ENCODE measurements at places on chromosomes 6 and 20.

DNA sequence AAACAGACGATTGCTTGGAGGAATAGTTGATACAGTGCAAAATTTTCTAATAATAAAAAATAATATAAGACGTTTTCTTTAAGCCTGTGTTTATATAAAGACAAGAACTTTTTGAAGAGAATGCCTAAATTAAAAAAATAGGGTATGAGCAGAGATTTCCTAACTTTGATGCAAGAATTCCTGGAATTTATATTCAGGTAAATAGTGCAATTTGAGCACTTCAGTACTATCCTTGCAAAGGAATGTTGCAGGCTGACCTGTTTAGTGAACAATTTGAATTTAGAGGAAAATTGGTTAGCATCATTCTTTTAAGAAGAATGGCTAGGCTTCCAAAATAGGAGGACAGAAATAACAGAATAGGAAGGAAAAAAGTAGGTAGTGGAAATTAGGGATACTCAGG is 1172.3 kb downstream of the HACE1 start:
- H3K4me3 ChIP-seq = no peak overlapping the region
- H3K27me3 ChIP-seq = no peaks in the 10 kb centered on the region
- H3K4me1 ChIP-seq = no peaks in the 10 kb centered on the region

GRCh38 chr6:122569230-122569771 is 40.9 kb upstream of the PKIB start:
- no peaks in the 10 kb centered on the region for H3K4me1 ChIP-seq
- no peaks in the 10 kb centered on the region for H3K27me3 ChIP-seq
- peaks cover 16% of the 10 kb centered on the region for H3K36me3 ChIP-seq
- no peak overlapping the region for H3K27ac ChIP-seq

- H3K27me3 ChIP-seq = no peaks in the 10 kb centered on the region
- no peak overlapping the region for H3K4me3 ChIP-seq
- no peaks in the 10 kb centered on the region for H3K36me3 ChIP-seq
- H3K4me1 ChIP-seq = peaks cover 10% of the 10 kb centered on the region
- no peak overlapping the region for H3K27ac ChIP-seq
- no peak for DNase-seq
Measured at GRCh38 chr6:98463038-98464000, 371.1 kb upstream of the POU3F2 start.

GRCh38 chr20:47118641-47119040 is 224.0 kb downstream of the EYA2 start:
- H3K36me3 ChIP-seq = no peaks in the 10 kb centered on the region
- peak overlapping the region; percentile 59 for H3K27ac ChIP-seq
- peak overlapping the region; percentile 10 for H3K4me3 ChIP-seq
- DNase-seq = peak; percentile 37

GRCh38 chr6:149910721-149911151 is 12.2 kb downstream of the RAET1G start:
- no peak for DNase-seq
- H3K36me3 ChIP-seq = no peaks in the 10 kb centered on the region
- H3K4me3 ChIP-seq = no peak overlapping the region
- no peak overlapping the region for H3K27ac ChIP-seq

DNA sequence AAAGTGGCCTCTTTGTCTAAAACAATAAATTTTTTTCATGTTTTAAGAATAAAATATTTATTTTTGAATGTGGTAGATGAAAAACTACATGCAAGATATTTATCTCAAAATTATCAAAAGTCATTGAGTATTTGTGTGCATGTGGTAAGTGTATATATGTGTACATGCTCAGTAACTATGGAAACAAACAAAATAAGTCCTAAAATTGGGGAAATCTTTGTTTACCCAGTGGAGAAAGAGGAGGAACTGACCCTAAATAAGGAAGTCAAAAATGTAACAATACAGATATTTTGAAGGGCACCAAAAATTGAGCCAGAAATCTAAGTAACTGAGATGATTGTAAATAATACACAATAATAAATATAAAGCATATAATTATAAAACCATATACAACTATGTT is 639.2 kb downstream of the MAFB start:
- no peaks in the 10 kb centered on the region for H3K4me1 ChIP-seq
- no peaks in the 10 kb centered on the region for H3K27me3 ChIP-seq
- no peak overlapping the region for H3K27ac ChIP-seq
- DNase-seq = no peak
- H3K36me3 ChIP-seq = no peaks in the 10 kb centered on the region

DNA sequence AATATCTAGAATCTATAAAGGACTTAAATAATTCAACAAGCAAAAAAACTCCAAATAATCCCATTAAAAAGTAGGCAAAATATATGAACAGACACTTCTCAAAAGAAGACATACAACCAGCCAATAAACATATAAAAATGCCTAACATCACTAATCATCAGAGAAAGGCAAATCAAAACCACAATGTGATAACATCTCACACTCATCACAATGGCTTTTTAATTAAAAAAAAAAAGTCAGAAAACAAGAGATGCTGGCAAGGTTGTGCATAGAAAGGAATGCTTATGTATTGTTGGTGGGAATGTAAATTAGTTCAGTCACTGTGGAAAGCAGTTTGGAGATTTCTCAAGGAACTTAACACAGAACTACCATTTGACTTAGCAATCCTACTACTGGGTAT is 979.6 kb upstream of the MAP3K7 start:
- no peaks in the 10 kb centered on the region for H3K36me3 ChIP-seq
- H3K27ac ChIP-seq = no peak overlapping the region
- DNase-seq = no peak
- no peak overlapping the region for H3K4me3 ChIP-seq

GRCh38 chr20:19347943-19348456 is 135.6 kb downstream of the SLC24A3 start:
- no peaks in the 10 kb centered on the region for H3K36me3 ChIP-seq
- DNase-seq = no peak
- H3K4me1 ChIP-seq = no peaks in the 10 kb centered on the region
- H3K27me3 ChIP-seq = no peaks in the 10 kb centered on the region
- no peak overlapping the region for H3K27ac ChIP-seq
- no peak overlapping the region for H3K4me3 ChIP-seq

GRCh38 chr6:105282631-105283585 is 103.1 kb upstream of the POPDC3 start:
- DNase-seq = no peak
- no peaks in the 10 kb centered on the region for H3K27me3 ChIP-seq
- H3K27ac ChIP-seq = no peak overlapping the region
- H3K36me3 ChIP-seq = no peaks in the 10 kb centered on the region
- no peaks in the 10 kb centered on the region for H3K4me1 ChIP-seq

- H3K27ac ChIP-seq = no peak overlapping the region
- no peaks in the 10 kb centered on the region for H3K36me3 ChIP-seq
- no peak for DNase-seq
Measured at GRCh38 chr6:10404799-10405512, 9.9 kb downstream of the TFAP2A start.

GRCh38 chr6:144467921-144468320 is 182.8 kb downstream of the UTRN start:
- H3K4me1 ChIP-seq = no peaks in the 10 kb centered on the region
- DNase-seq = peak; percentile 1
- no peaks in the 10 kb centered on the region for H3K36me3 ChIP-seq
- H3K27ac ChIP-seq = no peak overlapping the region

- H3K27me3 ChIP-seq = no peaks in the 10 kb centered on the region
- no peak overlapping the region for H3K27ac ChIP-seq
- H3K4me3 ChIP-seq = no peak overlapping the region
- H3K4me1 ChIP-seq = peaks cover 15% of the 10 kb centered on the region
- no peaks in the 10 kb centered on the region for H3K36me3 ChIP-seq
- DNase-seq = no peak
Measured at GRCh38 chr6:1572892-1573291, 36.8 kb upstream of the FOXC1 start.

GRCh38 chr20:51223183-51223720 is 200.3 kb upstream of the KCNG1 start:
- no peak overlapping the region for H3K27ac ChIP-seq
- H3K27me3 ChIP-seq = peaks cover 10% of the 10 kb centered on the region
- peaks cover 13% of the 10 kb centered on the region for H3K4me1 ChIP-seq
- H3K36me3 ChIP-seq = no peaks in the 10 kb centered on the region

DNA sequence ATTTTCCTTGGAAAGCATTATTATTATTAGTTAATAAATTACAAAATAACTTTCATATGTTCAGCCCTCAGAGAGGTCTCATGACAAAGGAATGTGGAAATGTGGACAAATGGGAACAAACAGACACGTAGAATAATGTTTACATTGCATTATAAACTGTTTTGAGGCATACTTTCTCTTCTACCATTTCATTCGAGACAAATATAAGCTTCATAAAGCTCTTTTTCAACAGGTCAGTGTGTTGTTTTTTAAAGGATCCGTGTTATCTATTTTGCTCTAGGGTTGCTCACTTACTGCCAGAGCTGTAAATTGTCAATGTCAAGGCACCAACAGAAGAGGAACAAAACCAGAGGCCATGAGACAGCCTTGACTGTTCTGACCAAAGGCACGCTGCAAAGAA is 256.8 kb downstream of the PHACTR1 start:
- no peak for DNase-seq
- H3K4me1 ChIP-seq = no peaks in the 10 kb centered on the region
- H3K27ac ChIP-seq = no peak overlapping the region
- no peaks in the 10 kb centered on the region for H3K36me3 ChIP-seq

DNA sequence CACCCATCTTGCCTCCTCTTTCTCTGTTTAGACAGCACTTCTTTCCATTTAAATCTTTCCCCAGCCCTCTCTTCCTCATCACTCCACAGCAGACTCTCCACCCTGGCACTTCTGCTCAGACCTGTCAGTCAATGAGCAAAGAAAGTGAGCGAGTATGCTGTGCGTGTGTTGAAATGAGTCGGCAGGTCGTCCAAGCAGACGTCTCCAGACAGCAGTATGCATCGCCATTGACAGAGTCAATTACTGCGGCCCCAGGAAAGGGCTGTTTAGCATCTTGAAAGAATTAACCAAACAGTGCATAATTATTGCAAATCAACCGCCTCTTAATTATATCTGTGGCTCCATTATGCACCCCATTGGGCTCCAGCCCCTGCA is 54.8 kb upstream of the KCNG1 start:
- H3K36me3 ChIP-seq = no peaks in the 10 kb centered on the region
- no peak overlapping the region for H3K4me3 ChIP-seq
- H3K27ac ChIP-seq = no peak overlapping the region
- no peaks in the 10 kb centered on the region for H3K27me3 ChIP-seq

DNA sequence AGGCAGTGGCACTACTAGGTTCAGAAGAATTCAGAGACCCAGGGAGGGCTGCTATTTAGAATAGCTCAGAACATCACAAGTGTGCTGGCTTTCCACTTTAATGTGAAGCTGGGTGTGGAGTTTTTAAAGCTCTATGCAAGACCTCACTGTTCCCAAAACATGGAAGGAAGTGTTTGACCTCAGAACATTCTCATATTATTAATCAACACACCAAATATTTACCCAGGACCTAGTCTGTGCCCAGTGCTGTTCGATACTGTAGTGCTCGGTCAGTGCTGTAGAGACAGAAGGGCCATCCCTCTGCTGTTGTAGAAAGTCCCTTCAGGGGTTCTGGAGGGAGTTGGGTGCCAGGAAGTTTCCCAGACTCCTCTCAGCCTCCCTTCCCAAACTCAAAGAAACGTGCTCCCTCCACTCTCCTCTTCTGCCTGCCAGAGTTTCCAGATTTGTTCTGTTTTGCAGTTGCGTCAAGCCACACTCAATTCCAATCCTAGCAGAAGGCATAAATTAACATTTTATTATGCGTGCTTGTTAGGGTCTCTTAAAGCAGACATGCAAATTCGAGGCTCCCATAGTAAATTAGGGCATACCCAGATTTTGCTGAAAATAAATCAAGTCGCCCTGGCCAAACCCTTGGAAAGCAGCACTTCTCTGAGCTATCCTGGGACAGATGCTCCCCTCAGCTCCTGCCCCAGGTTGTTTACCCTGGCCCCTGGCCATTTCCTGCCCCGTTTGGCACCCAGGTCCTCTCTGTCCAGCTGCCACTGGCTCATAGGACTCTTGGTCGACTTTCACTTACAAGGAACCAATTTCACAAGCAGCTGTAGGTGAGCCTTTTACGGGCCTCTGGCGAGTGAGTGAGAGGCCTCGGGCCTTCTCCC is 248.6 kb downstream of the HIVEP2 start:
- no peak for DNase-seq
- no peaks in the 10 kb centered on the region for H3K36me3 ChIP-seq
- H3K4me1 ChIP-seq = peaks cover 4% of the 10 kb centered on the region
- no peak overlapping the region for H3K27ac ChIP-seq
- no peak overlapping the region for H3K4me3 ChIP-seq

GRCh38 chr6:72418495-72418894 is 203.4 kb upstream of the KCNQ5 start:
- peak; percentile 32 for DNase-seq
- H3K36me3 ChIP-seq = no peaks in the 10 kb centered on the region
- H3K4me1 ChIP-seq = no peaks in the 10 kb centered on the region
- no peaks in the 10 kb centered on the region for H3K27me3 ChIP-seq

DNA sequence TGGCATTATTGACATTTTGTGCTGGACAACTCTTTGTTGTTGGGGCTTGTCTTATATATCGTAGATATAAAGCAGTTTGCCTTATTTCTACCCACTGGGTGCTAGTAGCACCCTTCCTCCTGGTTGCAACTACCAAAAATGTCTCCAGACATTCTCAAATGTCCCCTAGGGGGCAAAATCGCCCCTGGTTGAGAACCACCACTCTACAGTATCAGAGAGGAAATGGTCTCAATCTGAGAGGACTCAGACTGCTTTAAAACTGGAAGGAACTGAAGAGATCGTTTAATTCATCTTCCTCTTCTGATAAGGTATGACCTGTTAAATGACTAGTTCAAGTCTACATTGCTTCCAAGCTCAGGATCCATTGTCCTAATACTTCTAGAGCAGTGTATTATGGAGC is 14.9 kb downstream of the SH3BGRL2 start:
- H3K4me1 ChIP-seq = peaks cover 16% of the 10 kb centered on the region
- no peak overlapping the region for H3K27ac ChIP-seq
- H3K36me3 ChIP-seq = no peaks in the 10 kb centered on the region
- H3K27me3 ChIP-seq = no peaks in the 10 kb centered on the region

Measured in neural progenitor cell (in vitro differentiated cells).